Stimulated activated CD8-positive, alpha-beta memory T cell treated with anti-CD3 and anti-CD28 coated beads, Interleukin-15, amount 100 ng/mL, for 48 hours (primary cell): ENCODE measurements at places on chromosomes 5 and 9.

GRCh38 chr5:139363937-139364336 lies 19.2 kb downstream of the SLC23A1 start:
- DNase-seq = no peak

DNA sequence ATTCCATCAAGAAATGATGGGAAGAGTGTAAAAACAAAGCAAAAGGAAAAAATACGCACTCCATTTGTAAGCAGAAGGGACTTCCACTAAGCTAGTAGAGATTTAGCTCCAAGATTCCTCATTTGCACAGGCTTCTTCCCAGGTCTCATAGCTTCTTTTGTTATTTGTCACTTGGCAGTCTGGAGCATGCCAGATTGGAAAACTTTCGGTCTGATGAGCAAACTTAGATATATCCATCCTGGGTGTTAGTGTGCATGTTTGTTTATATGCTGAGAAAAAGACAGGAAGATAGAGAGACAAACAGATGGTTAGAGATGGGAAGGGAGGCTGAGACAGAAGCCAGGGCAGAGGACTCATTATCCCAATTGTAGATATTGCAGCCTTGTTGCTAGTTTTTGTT lies 1644.5 kb upstream of the NUDT12 start:
- no peak for DNase-seq

DNA sequence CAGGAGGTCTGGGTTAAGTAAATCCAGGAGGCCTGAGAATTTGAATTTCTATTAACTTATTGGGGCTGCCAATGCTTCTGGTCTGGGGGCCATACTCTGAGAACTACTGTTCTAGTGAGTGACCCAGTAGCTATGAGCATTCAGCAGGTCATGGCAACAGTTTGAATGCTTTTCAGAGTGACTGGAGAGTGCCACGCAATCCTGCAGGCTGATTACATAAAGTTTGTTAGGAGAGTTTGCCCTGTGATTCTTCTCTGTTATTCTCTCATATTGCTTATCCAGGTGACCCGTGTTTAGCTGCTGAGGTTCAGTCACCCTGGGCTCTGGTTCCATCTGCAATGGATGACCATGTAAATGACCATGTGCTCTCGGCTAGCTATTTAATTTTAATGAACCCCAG lies 22.2 kb upstream of the TMED7 start:
- no peak for DNase-seq

- DNase-seq = no peak
These were observed 38.5 kb upstream of the OR2S2 start for GRCh38 chr9:35996358-35996970.

DNA sequence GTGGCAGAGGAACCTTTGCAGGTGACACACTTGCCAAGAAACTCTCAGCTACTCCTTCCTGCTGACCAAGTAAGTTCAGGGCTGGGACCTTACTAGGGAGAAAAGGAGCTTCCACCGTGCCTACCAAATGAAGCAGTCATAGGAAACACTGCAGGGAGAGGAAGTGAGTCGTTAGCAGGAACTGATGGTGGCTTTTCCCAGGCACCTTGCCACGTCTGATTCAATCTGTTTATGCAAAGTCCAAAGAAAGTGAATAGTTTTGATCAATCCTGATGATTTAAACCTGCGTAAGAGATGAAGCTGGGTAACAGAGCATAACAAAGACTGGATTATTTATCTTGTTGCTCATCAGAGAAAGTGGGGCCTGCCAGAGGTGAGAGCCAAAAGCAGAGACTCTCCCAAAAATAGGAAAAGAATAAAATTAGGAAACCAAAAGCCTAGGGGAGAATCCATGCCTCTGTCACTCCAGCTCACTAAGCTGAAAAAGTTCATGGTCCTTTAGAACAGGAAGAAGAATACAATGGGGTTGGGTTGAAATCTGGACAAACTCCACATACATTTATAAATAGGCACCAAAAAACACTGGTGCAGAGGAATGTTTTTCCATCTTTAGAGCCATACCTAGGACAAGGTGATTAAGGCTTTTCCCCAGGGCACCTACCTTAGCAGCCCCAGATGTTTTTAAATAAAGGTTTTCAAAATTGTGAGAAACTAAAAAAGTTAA lies 9.3 kb upstream of the PFDN1 start:
- no peak for DNase-seq

DNA sequence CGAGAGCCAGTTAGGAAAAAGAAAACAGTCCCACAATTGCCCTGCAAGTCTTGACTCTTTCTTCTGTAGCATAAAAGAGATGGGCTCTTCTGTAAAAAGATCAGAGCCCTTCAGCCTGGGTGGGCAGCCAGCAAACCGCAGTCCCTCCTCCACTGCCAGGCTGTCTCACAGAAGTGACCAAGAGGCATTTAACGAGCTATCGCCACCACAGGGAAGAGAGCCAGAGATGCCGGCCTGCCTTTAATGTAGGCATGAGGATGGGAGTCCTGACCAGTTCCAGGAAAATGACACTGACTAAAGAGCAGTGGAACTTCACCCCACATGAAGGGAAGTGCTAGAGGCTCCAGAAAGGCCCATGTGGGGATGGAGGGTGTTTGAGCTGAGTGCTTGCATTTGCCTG lies 264.6 kb downstream of the NDUFS4 start:
- DNase-seq = no peak

DNA sequence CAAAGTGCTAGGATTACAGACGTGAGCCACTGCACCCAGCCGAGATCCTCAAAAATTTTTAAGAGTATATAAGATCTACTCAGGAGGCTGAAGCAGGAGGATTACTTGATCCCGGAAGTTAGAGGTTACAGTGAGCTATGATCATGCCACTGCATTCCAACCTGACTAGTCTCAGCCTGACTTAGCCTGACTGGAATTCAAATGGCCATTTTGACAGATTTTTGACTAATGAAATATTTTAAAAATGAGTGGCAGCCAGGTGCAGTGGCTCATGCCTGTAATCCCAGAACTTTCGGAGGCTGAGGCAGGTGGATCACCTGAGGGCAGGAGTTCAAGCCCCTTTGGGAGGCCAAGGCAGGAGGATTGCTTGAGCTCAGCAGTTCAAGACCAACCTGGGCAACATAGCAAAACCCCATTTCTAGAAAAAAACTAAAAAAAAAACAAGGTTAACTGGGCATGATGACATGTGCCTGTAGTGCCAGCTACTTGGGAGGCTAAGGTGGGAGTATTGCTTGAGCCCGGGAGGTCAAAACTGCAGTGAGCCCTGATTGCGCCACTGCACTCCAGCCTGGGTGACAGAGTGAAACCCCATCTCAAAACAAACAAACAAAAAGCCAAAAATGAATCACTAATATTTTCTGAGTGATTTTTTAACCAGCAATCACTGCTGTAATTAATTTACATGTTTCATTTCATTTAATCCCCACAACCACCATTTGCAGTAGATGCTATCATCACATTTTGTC lies 16.6 kb downstream of the ATOX1 start:
- DNase-seq = no peak

GRCh38 chr9:105403552-105404248 lies 44.1 kb upstream of the FSD1L start:
- DNase-seq = no peak

GRCh38 chr5:96997265-96997859 lies 61.5 kb downstream of the LNPEP start:
- DNase-seq = no peak

DNA sequence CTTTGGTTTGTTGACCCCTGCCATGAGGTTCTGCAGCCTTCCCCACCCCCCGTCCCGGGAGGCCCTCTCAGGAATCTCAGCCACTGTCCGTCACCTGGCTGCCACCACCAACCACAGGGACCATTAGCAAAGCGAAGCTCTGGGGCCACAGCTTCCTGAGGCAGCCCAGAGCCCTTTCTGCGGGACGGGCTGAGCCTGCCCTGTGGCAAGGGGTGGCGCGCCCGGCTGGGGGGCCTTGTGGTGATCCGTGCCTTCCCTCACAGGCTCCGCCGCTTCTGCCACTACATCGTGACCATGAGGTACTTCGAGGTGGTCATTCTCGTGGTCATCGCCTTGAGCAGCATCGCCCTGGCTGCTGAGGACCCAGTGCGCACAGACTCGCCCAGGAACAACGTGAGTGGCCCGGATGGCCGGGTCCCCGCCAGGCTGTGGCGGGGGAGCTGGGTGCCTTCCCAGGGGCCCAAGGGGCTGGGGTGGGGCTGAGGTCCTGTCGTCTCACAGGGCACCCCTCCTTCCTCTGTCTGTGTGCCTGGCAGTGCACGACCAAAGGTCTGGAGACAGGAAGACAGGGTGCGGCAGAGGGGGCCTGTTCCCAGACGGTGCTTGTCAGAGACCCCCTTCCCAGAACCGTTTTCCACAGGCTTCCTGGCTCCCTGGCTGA lies 169.2 kb downstream of the CACNA1B start:
- no peak for DNase-seq

DNA sequence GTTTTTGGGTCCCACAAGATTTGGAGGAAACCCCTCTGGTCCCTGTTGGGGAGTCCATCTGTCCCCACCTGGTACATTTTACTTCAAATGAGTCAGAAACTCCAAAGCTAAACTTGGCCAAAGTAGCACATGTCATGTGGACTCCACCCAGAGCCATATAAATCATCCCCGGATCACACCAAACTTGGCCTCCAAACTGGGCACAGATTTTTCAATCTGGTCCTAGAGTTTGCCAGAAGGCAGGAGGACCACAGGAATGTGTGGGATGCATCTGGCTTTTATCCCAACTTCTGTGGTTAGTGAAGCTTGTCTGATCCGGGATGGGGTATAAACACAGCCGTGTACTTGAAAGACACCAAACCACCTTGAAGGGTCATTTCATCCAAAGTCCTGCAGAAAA lies 66.3 kb downstream of the MAT2B start:
- no peak for DNase-seq

DNA sequence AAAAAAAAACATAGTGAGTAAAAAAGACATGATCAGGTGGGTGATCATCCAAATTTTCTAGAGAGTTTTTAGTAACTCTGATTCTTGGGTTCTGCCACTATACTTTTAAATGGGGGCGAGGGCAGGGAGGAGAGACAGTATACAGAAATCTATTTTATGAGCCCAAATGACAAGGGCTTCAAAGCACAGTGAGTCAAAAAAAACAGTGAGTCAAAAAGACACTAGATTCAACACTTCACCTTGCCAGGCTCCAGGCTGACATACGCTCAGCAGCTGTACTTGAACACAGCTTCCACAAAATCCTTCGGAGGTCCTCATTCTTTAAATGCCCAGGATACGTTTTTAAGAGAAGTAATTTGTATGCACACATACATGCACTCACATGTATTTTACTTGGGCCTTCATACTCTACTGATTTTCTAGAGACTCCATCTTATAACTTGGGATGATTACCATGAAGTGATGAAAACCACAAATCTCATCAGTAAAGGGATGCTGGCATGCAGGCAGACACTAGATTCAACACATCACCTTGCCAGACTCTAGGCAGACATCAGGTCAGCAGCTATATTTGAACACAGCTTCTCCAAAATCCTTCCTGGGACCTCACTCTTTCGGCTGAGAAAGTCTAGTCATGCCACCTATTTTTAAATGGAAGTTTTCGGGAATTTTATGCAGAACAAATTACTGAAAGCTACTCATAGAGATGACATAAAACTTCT lies 28.8 kb downstream of the NR3C1 start:
- DNase-seq = no peak

- DNase-seq = no peak
These were observed 195.5 kb upstream of the C9orf72 start for GRCh38 chr9:27768781-27769180.

DNA sequence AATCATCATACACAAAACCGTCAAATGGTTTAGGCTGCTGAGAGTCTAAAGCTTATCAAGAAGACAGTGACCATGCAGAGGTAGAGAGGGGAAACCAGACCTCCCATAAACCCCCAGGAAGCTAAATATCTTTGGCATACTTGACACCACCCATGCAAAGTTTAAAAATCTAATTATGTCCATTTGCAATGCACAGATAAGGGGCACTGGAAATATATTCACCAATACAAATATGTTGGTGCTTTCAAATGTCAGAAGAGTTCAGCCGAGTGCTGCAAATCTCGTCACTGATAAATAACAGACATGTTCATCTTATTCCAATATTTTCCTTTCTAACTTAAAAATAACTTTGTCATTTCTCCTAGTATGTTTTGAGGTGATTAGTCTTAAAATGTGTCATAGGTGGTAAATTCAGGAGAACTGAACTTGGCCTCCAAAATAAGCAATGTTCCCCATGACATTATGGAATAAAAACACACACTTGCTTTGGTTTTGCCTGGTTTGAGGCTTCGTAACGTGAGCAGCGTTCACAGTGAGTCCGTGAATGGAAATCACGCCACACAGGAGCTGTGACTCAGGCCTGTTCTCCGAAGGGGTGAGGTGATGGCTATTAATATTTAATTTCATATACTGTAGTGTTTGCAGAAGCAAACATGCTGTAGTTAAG lies 182.2 kb downstream of the AOPEP start:
- DNase-seq = no peak

GRCh38 chr9:37994639-37995347 lies 74.2 kb downstream of the SHB start:
- peak; percentile 21 for DNase-seq

GRCh38 chr9:84694248-84694647 lies 24.7 kb downstream of the NTRK2 start:
- DNase-seq = no peak

- DNase-seq = no peak
These were observed 117.4 kb downstream of the RGS3 start for GRCh38 chr9:113580954-113581311.

GRCh38 chr5:131364507-131365050 lies 100.7 kb downstream of the CDC42SE2 start:
- no peak for DNase-seq

DNA sequence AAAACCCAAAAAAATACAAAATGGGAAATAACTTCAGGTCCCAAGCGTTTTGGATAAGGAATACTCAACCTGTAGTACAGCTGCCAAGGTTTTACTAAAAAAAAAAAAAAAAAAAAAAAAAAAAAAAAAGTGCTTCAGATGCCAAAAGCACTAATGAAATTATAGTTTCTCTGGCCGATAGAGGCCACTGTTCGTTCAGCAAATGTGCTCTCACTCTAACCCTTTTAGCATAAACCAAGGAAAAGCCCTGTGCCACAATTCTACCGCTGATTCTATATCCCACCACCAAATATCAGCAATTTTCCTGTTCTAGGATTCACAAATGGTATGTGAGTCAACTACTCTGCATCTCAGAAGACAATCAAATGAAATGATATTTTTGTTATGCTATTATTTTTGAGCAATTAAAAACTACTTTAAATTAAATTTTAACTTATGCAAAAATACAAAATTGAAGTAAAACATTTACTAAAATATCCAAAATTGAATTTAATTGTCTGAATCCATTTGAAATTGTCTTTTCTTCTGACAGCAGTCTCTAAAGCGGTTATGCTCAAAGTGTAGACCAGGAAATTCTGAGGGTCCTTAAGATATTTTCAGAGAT lies 79.8 kb downstream of the RICTOR start:
- peak; percentile 2 for DNase-seq

GRCh38 chr5:178058321-178059012 lies 54.9 kb upstream of the N4BP3 start:
- DNase-seq = no peak
